ENCODE measurements at places on chromosomes 1 and 21. TPM values are rescaled to one million over a fixed set of nuclear protein-coding genes. Genes with fewer than 3 reads are reported as not detected.
A peak's percentile ranks its signal among the peaks of the same experiment; 100 is the strongest.

C1QTNF12 gene
- total RNA-seq: 4.0 TPM

CD84 gene
- 14.9 TPM for total RNA-seq

GRCh38 chr1:234562334-234562733 lies 47.6 kb downstream of the IRF2BP2 start:
- no peak for DNase-seq

KCNJ6 gene
- total RNA-seq: not detected

LCE6A gene
- not detected for total RNA-seq

DNA sequence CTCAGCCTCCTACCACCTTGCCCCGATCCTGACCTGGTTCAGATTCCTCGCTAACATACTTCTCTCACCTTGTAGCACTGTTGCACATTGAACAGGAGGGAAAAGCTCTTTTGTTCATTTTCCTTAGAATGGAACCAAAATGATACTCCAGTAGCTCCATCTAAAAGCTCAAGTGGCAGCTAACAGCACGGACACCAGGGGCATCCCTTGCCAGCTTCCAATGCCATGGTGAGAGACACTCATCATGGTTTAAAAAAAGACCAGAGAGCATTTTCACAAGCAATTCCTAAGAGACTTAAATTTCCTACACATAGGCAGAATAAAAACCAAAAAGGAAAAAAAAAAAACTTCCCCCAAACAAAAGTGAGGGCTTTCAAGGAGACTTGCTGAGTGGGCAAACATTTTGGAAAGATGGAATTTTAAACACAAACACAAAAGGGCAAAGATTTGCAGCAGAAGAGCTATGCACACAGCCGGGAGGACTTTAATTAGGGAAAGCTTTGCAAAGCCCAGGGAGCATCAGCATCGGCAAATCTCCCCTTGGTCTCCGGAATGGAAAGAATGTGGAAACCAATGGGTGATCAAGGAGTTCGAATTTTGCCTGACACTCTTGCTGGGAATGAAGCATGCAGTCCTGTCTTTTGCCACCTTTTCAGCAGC lies 84.3 kb downstream of the CAPZB start:
- DNase-seq: no peak

UTS2 gene
- not detected for total RNA-seq

GRCh38 chr1:67642629-67643028 lies 42.4 kb upstream of the GADD45A start:
- no peak for DNase-seq

SPRR2F gene
- total RNA-seq: not detected

- no peak for DNase-seq
Measured at GRCh38 chr1:22850281-22850680, 122.4 kb downstream of the LACTBL1 start.

- peak; percentile 30 for DNase-seq
Measured at GRCh38 chr1:111769517-111770146, 13.9 kb downstream of the DDX20 start.

GRCh38 chr1:32984090-32984454 lies 19.5 kb upstream of the RNF19B start:
- no peak for DNase-seq

CD1B gene
- not detected for total RNA-seq

- no peak for DNase-seq
Measured at GRCh38 chr1:2232916-2233438, 4.9 kb downstream of the SKI start.

GBP5 gene
- 151 TPM for total RNA-seq

DNA sequence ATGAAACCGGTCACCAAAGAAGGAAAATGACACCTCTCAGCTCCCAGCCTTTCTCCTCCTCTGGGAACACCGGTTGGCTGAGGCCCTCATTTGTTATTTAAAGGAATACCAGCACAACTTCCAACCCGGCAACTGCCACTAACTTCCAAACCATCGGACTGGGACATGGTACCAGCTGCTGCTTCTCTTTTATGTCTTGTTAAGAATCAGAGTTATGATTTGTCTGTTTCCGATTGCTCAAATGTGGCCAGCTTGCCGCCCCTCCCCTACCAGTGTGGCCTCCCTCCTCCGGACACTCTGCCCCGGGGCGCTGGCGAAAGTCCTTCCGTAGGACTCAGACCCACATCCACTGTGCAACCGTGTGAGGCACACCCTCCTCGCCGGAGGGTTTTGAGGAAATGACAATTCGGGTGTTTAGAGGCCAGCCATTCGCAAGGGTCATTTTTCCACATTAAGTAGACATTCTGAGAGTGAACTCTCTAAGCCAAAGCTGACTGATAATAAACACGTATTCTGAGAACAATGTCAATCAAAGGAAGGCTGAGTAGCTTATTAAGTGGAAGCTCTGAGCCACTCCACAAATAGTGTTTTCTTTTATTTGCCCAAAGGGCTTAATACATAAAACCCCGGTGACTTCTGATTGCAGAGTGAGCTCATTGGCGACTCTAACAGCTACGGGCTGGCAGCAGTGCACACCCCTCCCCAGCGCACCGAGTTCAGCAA lies 5.5 kb downstream of the RIPK4 start:
- no peak for DNase-seq

RAB42 gene
- total RNA-seq: 0.21 TPM
